Stimulated activated CD4-positive, alpha-beta T cell treated with anti-CD3 and anti-CD28 coated beads, Interleukin-4, amount 100 ng/mL, for 4 hours (primary cell): ENCODE measurements at places on chromosomes 2 and 18.

- no peak for DNase-seq
Observed at GRCh38 chr2:85675866-85676548, 8.0 kb upstream of the SFTPB start.

DNA sequence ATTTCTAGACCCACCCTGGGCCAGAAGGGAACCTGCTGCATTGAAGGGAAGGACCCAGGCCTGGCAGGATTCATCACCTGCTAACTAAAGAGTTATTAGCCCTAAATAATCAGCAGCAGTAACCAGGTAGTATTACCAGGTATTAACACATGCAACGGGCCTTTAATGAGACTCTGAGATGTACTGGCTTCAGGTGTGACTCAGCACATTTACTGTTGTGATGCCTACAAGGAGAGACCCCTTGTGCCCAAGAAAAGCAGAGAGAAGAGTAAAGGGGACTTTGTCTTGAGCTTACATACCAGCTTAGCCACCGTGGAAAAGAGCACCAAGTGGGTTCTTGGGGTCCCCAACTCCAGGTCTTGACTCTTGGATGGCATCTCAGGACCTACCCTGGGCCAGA lies 243.1 kb upstream of the SLC39A10 start:
- DNase-seq, result no peak

DNA sequence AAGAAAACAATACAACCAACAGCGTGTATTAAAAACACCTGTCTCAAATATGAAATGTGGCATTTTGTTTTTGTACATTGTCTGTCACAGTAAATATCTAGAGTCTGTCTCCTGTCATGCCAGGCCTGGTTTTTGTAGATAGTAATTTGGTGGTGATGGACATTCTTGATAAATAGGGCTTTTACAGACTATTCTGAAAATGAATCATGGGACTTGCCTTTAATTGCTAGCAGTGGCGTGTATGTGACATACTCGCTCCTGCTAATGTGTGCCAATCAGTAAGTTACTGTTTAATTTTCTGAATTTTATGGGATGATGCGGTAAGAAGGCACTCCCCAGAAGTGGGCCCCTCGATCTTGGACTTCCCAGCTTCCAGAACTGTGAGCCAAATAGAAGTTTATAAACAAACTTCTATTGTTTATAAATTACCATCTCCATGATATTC lies 83.7 kb downstream of the TANC1 start:
- DNase-seq, result no peak

- DNase-seq, result no peak
Observed at GRCh38 chr2:2838548-2838845, 507.4 kb upstream of the MYT1L start.

GRCh38 chr2:229993236-229993635 lies 70.9 kb downstream of the FBXO36 start:
- DNase-seq, result no peak

DNA sequence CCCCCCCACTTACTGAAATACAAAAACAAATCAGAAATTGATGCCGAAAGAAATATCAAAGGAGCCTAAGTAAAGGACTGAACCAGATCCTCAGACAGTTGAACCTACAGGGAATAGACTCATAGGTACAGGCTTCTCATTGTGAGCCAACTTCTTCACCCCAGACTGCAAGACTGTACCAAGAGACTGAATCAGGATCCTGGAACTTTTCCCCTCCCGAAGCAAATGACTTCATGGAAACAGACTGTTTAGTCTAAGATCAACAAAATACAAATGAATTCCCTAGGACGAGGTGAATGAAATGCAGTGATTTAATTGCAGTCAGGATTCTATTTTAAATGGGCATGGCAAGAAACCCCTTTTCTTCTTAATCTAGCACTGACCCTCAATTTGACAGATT lies 53.6 kb upstream of the RNF152 start:
- DNase-seq, result no peak

- DNase-seq, result no peak
Observed at GRCh38 chr2:240564561-240565332, 3.5 kb upstream of the RNPEPL1 start.

DNA sequence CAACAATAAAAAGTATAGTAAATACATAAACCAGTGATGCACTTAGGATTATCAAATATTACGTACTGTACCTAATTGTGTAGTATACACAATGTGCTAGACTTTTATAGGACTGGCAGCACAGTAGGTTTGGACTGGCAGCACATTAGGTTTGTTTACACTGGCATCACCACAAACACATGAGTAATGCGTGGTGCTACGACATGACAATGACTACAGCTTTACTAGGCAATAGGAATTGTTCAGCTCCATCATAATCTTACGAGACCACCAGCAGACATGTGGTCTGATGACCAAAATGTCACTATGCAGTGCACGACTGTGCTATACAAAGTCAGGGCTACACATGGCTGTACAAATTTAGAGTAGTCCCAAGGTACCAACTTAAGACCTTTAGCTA lies 2.3 kb downstream of the MBOAT2 start:
- DNase-seq, result no peak

GRCh38 chr18:69586537-69586936 lies 185.8 kb downstream of the DOK6 start:
- no peak for DNase-seq

GRCh38 chr2:46179037-46179621 lies 118.1 kb upstream of the EPAS1 start:
- DNase-seq, result peak; percentile 11

DNA sequence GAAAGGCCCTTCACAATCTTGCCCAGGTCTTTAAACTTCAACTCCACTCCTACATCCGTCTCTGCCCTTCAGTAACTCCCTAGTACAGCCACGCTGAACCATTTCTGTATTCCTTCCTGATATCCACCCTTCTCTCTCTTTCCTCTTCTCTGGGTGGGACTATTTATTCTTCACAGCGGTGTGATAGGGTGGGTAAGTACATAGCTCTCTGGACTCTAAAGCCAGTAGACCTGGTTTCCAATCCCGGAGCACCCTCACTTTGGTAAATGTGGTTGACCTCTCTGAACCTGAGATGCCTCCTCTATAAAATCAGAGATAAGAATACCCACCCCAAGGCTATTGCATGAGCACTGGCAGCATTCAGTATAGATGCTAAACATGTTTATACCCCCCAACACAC lies 86.7 kb downstream of the ATL2 start:
- no peak for DNase-seq

DNA sequence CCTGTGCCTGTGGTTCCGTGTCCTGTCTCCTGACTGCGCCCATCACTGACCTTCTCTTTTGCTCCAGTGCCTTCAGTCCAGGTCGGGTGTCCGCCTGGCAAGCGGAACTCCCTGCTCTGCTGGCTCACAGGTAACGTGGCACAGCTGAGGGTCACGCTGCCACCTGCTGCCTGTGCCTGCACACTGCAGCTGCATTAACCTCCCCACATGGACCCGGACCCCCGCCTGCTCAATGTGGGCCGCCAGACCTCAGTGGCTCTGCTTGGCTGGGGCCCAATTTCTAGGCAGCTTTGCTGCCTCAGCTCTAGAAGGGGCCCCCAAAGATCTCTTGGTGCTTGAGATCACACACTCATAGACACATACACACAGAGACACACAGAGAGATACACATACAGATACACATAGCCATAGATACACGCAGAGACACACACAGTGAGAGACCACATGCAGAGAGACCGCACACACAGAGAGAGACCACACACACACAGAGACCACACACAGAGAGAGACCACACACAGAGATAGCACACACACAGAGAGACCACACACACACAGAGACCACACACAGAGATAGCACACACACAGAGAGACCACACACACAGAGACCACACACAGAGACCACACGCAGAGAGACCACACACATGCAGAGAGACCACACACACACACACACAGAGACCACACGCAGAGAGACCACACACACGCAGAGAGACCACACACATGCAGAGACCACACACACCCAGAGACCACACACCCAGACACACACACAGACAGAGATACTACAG lies 14.9 kb upstream of the CNNM3 start:
- peak; percentile 74 for DNase-seq

- no peak for DNase-seq
Observed at GRCh38 chr2:99787769-99788382, 298.1 kb upstream of the REV1 start.

GRCh38 chr2:223696719-223697118 lies 94.6 kb upstream of the SCG2 start:
- DNase-seq, result no peak

- no peak for DNase-seq
Observed at GRCh38 chr2:101047774-101048173, 45.7 kb downstream of the RPL31 start.

- no peak for DNase-seq
Observed at GRCh38 chr2:98881153-98881650, 54.8 kb downstream of the CRACDL start.

- no peak for DNase-seq
Observed at GRCh38 chr2:209523041-209523740, 99.3 kb downstream of the MAP2 start.

- no peak for DNase-seq
Observed at GRCh38 chr2:173436088-173436487, 81.4 kb downstream of the CDCA7 start.

GRCh38 chr2:31324016-31324633 lies 90.2 kb downstream of the EHD3 start:
- DNase-seq, result no peak

DNA sequence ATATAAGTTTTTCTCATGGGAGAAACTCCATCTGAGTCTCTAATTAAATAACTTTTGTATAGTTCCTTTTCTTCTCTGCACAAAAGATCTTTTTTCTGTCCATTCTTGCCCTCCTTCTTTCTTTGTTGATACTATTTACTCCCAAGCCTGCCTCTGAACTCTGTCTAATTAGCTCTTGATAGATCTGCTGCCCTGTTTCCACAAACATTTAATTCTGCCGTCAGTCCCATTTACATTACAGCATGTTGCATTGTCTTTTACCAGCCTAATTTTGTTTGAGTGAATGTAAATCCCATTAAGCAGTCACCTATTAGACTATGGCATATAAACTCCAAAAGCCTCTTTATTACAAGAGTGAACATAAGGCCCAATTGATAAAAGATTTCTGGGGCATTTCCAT lies 254.4 kb downstream of the ERBB4 start:
- DNase-seq, result no peak

GRCh38 chr2:65583061-65583460 lies 150.7 kb upstream of the SPRED2 start:
- no peak for DNase-seq

DNA sequence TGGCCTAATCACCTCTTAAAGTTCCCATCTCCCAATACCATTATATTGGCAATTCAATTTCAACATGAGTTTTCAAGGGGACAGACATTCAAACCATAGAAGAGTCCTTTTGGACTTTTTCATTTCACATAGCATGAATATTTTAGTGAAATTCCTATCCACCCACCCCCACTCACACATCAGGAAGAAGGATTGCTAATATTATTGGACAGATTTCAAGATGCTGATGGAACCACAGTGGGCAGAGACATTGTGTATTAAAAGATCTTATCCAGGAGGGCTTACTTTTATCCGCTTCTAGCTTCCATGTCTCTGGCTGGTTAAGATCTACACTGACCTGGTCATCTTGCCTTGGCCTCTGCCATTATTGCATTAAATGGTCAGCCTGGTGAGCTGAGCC lies 297.4 kb upstream of the ACVR2A start:
- DNase-seq, result no peak
